Stimulated activated CD4-positive, alpha-beta T cell treated with anti-CD3 and anti-CD28 coated beads, Interleukin-15, amount 100 ng/mL, for 1 hour (primary cell): ENCODE measurements at places on chromosomes 3 and 15.

GRCh38 chr3:122668930-122669730, 11.5 kb upstream of the PARP14 start:
- no peak for DNase-seq

DNA sequence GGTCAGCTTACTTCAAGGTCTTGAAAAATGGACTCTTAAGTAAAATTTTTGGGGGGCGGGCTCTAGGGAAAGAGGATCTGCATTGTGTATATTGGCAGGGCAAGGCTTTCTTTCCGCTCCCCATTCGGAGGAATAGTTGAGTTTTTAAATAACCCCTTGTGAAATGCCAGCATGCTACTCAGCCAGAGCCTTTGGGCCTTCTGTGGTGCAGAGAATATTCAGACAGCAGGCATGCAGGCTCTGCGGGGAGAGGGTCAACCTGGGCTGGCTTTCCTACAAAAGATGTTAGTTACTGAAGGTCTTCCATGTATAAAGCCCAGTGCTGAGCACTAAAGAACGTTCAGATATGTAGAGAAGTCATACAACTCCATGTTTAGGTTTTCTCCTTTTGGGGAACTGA, 40.6 kb downstream of the ADAMTSL3 start:
- no peak for DNase-seq

DNA sequence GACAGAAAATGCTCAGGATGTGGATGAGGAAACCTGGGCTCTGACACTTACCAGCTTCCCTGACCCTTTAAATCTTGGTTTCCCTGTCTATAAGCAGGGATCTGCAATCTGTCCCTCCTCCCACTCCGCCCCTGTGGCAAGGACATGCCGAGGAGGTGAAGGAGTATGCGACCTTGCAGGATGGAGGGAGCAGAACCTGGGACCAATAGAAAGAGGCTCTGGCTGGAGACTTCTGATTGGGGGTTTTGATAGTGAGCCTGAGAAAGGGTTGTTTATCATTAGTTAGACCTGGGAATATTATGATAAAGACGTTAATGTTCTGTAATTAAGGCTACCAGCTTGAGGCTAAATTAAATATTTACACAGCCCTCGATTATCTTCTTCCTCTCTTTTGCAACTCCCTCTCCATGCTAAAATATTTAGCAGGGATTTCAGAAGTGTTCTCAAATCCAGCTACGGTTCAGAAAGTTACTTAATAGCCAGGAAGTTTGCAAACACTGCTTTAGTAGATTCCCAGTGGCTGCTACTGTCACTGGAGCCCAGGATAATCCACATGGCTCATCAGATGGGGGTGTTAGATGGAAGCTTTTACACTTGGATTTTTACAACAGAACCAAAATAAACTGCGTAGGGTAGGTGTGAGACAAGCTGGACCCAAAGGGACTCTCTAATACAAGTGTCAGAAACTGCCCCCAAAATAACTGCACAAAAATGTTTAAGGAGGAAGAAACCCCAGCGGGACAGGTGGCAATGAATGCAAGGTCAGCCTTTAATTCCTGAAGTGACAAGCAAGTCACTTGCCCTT, 9.2 kb upstream of the PAQR5 start:
- no peak for DNase-seq

DNA sequence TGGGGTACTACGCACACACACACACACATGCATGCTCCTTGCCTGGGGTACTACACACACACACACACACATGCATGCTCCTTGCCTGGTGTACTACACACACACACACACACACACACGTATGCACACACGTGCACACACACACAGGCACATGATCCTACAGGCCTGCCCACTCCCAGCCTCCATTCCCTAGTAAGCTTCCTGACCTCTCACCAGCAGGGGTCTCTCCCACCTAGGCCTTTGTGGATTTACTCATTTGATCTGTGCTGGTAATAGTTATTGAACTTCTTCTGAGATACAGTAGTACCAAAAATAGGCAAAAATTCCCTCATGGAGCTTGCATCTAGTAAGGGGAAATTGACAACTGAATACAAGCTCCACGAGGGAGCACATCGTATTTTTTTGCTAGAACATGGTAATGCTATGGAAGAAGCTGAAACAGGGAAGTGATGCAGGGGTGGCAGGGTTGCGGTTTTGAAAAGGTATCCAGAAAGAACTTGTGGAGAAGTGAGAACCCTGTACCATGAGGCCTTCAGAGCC, 19.1 kb downstream of the TTC21A start:
- DNase-seq, result no peak

- no peak for DNase-seq
Observed at GRCh38 chr15:90154861-90155626, 46.1 kb upstream of the SEMA4B start.
